ENCODE measurements at places on chromosomes 7 and 10.

DNA sequence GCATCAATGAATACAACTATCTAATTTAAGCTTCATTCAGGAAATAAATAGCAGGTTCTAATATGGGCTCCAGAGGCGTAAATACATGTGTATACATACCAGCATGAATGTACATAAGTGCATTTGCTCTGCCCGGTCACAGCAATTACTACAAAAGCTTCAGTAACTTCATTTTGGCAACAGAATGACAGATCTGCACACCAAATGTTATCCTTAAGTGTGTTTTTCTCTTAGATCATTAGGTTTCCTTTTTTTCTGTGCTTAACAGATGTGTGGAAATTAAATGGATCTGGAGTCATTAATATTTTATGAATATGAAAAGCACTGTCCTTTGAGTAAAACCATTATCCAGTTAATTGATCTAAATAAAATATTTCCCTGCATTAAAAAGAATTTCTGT is 159.0 kb upstream of the MEOX2 start:
- DNase-seq: no peak

- DNase-seq: no peak
These were observed 29.7 kb downstream of the AGAP3 start for GRCh38 chr7:151115836-151116418.

DNA sequence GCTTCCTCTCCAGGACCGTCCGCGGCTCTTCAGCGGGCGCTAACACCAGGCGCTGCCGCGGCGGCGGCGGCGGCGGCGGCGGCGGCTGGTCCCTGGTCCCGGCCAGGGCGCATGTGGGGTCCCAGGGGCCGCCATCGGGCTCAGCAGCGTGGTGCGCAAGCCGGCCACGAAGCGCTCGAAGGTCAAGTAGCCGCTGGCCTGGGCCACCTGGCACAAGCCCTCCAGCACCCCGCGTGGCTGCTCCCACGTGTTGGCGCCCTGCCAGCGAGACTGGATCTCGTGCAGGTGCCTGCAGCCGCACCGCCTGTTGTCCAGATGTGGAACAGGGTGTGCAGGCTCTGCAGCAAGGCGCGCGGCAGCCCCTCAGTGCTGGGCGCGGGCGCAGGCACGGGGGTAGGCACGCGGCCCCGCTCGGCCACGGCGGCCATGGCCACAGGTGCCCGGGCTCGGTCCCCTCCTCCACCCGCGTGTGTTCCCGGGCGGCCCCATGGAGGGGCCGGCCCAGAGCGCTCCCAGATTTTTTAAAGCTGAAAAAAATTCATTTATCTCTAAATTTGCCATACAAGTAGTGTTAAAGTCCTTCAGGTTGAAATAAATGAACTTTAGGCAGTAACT is 884.2 kb upstream of the ZNF722 start:
- DNase-seq: no peak

DNA sequence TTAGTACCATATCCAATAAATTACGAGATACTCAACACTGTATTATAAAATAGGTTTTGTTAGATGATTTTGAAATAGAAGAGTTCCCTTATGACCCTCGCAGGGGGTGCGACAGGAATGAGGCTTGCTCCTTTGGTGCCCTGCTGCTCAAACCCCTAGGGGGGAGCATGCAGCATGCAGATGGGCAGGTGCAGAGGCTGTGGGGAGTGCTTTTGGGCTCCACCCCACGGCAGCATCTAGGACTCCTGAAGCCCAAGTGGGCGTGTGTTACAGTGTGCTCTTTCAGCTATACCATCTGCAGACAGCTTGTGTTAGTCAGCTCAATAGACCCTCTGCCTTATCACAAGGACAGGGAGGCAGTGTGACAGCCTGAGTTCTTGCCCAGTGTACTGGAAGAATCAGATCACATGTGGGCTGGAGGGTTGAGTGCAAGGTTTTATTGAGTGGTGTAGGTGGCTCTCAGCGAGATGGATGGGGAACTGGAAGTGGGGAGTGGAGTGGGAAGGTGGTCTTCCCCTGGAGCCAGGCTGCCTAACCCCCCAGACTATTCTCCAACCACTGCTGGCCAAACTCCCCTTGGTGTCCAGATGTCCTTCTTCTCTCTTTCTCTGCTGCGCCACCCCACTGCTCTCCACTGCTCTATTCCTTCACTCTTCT is 3.1 kb upstream of the MRC1 start:
- DNase-seq: no peak

DNA sequence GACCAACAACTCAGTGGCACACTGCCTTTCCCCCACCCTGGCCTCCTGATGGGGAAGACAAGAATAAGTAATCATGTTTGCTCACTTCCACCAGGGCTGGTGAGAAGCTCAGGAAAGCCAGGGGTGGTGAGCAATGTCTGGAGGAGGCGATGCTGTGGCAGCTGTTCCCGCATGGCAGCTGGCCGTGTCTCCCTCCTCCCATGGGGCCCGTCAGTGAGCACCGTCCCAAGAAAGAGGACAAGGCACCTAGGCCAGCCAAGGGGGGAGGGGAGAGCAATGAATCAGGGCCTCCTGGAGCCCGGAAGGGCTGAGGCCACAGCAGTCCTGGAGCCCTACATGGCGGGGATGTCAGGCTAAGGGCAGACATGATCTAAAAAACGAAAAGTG is 69.2 kb upstream of the INSIG1 start:
- no peak for DNase-seq

- DNase-seq: no peak
These were observed 28.6 kb upstream of the RHBDD2 start for GRCh38 chr7:75850235-75850634.

- no peak for DNase-seq
These were observed 51.3 kb downstream of the NEURL1 start for GRCh38 chr10:103544657-103545310.

DNA sequence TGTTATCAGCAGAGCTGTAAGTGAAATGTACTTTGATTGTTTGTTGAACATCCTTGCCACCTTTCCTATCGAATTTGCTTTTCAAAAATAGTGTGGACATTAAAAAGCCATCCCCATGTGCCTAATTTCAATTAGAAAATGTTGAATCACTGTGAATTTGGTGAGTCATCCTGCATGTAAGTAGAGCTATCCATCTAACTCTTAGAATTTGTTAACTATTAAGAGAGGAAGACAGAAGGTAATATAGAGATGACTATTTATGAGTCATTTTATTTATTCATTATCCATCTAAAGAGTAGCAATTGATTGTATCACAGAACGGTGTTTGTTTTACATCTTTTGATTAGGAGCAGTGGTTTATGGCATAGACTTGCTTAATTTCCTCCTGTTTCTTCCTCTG is 154.7 kb downstream of the MGMT start:
- DNase-seq: no peak

GRCh38 chr10:132974886-132975830 is 32.8 kb upstream of the CFAP46 start:
- DNase-seq: no peak

GRCh38 chr10:1266033-1266802 is 210.0 kb downstream of the WDR37 start:
- DNase-seq: no peak

DNA sequence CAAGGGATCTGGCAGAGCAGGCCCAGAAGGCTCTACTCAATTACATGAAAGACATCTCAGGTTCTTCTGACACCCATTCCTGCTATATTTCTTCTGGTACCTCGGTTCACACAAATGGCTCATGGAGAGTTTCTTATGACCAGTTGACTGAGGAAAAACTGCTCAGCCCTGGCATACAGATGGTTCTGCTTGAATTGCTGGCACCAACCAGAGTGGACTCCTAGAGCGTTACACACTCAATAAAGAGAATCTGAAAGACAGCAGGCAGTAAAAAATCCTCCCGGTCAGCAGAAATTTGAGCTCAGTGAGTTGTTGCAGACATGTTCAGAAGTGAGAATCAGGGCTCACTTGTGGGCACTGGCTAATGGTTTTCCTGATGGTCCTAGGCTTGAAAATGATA is 434.4 kb downstream of the TCERG1L start:
- no peak for DNase-seq
